Left hindlimb (tissue), 1 donor: ENCODE measurements at places on chromosomes 4 and X.

- DNase-seq, result no peak
These were observed 79.1 kb upstream of the RAPGEF2 start for GRCh38 chr4:159023741-159024140.

DNA sequence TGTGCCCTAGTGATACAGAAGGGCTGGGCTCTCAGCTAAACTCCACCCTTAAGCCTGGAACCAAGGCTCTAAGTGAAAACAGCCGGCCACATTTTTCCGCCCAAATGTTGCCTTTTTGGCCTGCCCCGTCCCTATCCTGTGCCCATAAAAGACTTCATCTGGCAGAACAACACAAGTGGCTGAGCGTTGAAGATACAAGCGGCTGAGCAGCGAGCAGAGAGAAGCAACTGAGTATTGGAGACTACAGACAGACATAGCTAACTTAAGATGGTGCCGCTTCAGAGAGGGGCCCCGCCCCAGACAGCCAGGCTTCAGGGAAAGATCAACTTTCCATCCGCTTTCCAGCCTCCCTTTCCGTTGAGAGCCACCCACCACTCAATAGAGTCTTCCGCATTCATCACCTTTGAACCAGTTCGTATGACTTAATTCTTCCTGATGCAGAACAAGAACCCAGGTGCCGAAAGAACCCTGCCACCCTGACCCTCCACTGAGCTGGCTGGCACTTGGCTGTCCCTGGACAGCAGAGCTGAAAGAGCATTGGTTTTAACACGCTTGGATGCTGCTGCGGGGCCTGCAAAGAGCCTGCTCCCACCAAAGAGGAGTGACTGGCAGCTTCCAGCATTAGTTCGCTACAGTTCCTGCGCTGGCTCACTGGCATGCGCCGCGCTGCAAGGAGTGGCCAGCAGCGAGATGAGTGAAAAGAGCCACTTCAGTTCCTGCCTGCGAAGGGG, 853.2 kb upstream of the INTU start:
- no peak for DNase-seq

GRCh38 chrX:13932416-13932815, 97.3 kb downstream of the GEMIN8 start:
- no peak for DNase-seq

GRCh38 chr4:173801876-173802661, 272.0 kb upstream of the HAND2 start:
- DNase-seq, result no peak

DNA sequence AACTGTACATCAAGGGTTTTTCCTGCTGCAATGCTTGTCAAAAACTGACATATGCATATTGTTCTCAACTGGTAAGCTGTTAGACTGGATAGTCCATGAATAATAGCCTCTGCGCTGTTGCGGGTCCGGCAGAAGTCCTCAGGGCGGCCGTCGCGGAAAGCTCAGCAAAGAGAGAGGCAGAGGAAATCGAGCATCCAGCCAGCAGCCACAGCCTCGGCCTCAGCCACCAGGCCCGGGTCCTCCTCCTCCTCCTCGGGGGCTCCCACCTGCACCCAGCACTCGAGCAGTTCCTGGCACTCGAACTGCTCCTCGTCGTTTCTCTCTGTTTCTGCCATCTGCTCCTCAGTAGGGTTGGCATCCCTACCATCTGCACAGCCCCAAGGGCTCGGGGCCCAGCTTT, 53.7 kb downstream of the UPRT start:
- no peak for DNase-seq
